Kidney tubule cell (primary cell): ENCODE measurements at places on chromosomes 5 and 9.
A peak's percentile ranks its signal among the peaks of the same experiment; 100 is the strongest.

DNA sequence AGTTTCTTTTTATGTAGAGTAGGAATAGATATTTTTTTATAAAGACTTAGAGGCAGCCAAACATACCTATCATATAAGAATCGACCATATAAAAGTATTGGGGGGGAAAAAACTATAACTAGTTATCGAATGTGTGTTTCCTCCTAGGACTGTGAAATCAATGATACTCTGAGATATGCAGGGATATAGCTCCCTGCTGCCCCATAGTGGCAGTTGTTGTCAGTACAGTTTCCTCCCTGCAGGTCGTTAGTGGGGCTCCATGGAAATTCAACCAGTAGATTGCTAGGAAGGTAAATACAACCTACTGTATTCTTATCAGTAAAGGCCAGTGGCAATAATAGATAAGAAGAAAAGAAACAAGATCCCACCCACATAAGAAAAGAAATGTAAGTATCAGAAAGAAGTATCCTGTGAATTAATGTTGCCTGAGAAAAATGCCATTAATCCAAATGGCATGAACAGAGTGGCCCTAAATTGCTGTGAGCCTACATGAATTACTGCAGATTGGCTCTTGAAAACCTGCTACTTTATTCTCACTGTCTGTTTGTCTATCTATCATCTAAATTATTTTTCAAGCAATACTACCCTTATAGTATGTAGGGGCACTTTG, 136.9 kb upstream of the FBN2 start:
- DNase-seq = peak; percentile 47

DNA sequence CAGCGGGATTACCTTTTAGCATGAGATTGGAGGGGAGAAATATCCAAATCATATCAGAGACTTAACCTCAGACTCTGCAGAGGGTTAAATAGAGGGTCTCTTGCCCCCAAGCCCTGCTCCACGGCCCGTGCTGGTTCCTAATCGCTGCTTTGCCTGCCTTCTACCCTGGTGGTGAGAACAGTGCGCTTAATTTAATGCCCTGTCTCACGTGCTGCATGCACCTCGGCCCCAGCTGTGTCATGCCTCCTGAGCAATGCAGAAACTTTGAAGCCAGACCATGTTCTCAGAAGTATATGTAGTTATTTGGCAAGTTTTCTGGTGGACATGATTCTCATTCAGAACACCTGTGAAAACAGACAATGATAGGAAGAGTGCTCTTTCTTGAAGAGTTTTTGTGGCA, 1.4 kb downstream of the OTULIN start:
- DNase-seq = peak; percentile 55

GRCh38 chr9:16398691-16399090, 471.8 kb downstream of the BNC2 start:
- DNase-seq = no peak

GRCh38 chr9:33202018-33202417, 34.9 kb upstream of the B4GALT1 start:
- DNase-seq = no peak

DNA sequence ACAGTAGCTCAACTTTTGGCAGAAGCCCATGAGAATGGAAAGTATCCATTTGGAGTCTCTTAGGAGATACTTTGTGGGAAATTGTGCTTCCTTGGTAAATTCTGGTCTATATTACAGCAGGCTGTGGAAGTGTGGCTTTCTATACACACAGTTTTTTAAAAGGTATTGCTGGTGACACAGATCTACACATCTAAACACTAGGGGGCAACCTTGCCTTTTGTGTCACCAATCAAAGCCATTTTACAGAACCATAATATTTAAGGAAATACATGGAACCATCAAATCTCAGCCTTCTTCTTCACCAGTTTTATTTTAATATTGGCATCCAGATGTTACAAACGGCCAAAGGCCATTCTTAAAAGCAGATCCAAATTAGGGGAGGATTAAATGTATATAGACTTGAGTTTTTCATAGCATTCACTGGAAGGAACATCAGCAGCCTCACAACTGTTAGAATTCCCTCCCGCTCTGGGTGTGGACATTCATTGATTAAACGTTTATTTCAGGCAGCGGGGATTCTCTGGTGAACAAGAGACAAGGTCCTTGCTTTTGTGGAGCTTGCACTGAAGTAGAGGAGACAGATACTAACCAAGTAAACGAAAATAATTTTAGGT, 132.4 kb upstream of the EPB41L4A start:
- DNase-seq = peak; percentile 60

GRCh38 chr5:31783731-31784130, 144.8 kb downstream of the PDZD2 start:
- no peak for DNase-seq

- DNase-seq = no peak
Measured at GRCh38 chr9:98913044-98913443, 30.7 kb upstream of the COL15A1 start.

GRCh38 chr5:119390404-119390803, 34.6 kb downstream of the TNFAIP8 start:
- no peak for DNase-seq

DNA sequence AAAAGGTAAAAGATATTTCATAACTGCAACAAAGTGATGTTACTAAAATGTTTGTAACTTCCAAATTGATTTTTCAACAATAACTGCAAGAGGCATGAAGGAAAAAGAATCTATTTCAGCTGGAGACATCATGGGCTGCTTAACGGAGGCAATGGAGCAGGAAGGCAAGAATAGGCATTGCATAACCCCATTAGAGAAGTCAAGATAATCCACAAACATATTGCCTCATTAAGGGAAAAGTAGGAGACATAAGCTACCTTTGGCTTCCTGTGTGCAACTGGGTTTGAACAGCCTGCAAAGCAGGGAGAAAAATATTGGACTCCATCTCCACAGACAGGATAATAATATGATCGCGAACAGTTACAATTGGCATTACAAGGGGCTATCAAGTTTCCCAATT, 46.7 kb downstream of the SLCO4C1 start:
- DNase-seq = no peak

DNA sequence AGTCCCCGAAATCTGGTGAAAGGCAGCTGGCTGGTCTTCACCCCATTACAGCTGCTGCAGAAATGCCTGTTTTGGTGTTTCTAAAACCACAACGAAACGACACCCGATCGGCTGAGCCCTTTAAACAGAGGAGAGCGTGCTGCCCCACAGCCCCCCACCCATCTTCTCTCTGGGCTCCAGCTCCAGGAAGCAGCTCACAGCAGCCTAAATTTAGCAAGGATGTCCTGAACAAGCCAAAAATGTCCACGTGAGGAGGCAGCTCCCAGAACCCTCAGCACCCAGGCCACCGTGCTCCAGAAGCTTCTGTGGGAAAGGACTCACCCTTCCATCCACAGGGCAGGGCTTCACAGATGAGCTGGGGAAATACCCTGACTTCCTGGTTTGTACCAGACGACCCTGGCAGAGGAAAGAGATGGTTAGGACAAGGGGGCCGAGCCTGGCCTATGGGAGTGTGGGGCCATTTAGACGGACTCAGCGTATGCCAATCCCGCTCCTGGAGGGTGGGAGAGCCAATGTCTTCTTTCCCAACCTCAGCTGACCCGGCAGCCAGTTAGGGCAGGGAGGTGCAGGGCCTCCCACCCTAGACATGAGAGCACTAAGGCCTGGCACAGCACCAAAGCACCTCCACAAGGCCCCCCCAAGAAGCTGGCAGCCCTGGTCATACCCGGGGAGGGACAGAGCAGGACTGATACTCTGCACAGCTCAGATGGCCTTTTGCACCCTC, 39.1 kb upstream of the SARDH start:
- no peak for DNase-seq

GRCh38 chr5:662751-663435, 30.3 kb downstream of the TPPP start:
- no peak for DNase-seq

GRCh38 chr9:114237781-114238180, 82.4 kb downstream of the COL27A1 start:
- no peak for DNase-seq

- peak; percentile 86 for DNase-seq
Measured at GRCh38 chr5:88799938-88800535, 82.9 kb downstream of the MEF2C start.

- no peak for DNase-seq
Measured at GRCh38 chr9:36963346-36963745, 70.7 kb downstream of the PAX5 start.

DNA sequence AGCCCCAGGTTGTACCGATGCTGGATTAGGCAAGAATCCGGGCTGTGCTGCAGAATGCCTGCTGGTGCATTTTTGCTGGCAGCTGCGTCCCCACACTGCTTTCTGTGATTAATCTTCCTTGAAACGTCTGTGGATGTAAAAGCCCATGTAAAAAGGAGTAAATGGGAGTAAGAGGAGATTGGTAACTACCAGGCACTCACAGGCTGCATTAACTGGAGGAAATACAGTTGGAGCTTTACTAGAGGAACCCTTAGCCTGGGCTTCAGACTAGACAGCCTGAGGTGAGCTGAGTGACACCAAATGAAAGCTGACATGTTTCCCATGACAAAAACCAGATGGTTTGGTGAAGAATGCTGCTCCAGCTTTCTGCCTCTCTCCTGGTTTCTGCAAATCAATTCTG, 190.4 kb upstream of the GAS1 start:
- no peak for DNase-seq

- DNase-seq = peak; percentile 50
Measured at GRCh38 chr5:69331528-69332445, 814 bp downstream of the CCDC125 start.

GRCh38 chr9:27404661-27405060, 107.7 kb upstream of the EQTN start:
- DNase-seq = no peak
